ENCODE measurements at places on chromosomes 4 and X. TPM values are rescaled to one million over a fixed set of nuclear protein-coding genes. Genes with fewer than 3 reads are reported as not detected.

The CXCL10 gene
- total RNA-seq, result not detected

The ATP1B4 gene
- total RNA-seq, result not detected

The POLR2B gene
- 71.6 TPM for total RNA-seq

The GPC4 gene
- 0.05 TPM for total RNA-seq

The ARSJ gene
- total RNA-seq, result 7.2 TPM

The MAOB gene
- 0.25 TPM for total RNA-seq

The SLC38A5 gene
- total RNA-seq, result 0.26 TPM

The TRMT44 gene
- total RNA-seq, result 9.4 TPM

The SORBS2 gene
- total RNA-seq, result 0.53 TPM

The PABPC4L gene
- 0.03 TPM for total RNA-seq

The TRO gene
- total RNA-seq, result 0.66 TPM

The ENPP6 gene
- total RNA-seq, result not detected

The PCSK1N gene
- 47.3 TPM for total RNA-seq

Measured in A549 treated with GW870086 at 1 μM for 4 hours (cell line).